CD4-positive, alpha-beta T cell treated with Interleukin-1 beta for 1 hour (primary cell): ENCODE measurements at places on chromosomes 4 and X.

GRCh38 chr4:78353921-78354320 lies 197.6 kb upstream of the ANXA3 start:
- DNase-seq, result no peak

GRCh38 chr4:93671093-93671492 lies 157.5 kb upstream of the ATOH1 start:
- no peak for DNase-seq

- DNase-seq, result no peak
Measured at GRCh38 chr4:140695483-140695882, 60.7 kb downstream of the TBC1D9 start.

DNA sequence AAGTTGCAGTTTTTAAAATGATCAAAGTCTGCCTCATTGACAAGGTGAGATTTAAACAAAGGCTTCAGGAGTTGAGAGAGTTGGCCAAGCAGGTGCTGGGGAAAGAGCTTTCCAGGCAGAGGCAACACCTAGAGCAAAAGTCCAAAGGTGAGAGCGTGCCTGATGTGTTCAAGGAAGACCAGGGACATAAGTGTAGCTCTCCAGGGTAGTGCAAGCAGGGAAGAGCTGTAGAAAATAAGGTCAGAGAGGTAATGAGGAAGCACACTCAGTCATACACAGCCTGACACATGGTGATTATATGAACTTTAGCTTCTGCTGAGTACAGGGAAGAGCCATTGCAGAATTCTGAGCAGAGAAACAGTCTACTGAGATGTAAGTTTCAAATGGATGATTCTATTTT lies 265.0 kb upstream of the NWD2 start:
- no peak for DNase-seq

GRCh38 chrX:48800574-48801279 lies 1.1 kb upstream of the HDAC6 start:
- no peak for DNase-seq

DNA sequence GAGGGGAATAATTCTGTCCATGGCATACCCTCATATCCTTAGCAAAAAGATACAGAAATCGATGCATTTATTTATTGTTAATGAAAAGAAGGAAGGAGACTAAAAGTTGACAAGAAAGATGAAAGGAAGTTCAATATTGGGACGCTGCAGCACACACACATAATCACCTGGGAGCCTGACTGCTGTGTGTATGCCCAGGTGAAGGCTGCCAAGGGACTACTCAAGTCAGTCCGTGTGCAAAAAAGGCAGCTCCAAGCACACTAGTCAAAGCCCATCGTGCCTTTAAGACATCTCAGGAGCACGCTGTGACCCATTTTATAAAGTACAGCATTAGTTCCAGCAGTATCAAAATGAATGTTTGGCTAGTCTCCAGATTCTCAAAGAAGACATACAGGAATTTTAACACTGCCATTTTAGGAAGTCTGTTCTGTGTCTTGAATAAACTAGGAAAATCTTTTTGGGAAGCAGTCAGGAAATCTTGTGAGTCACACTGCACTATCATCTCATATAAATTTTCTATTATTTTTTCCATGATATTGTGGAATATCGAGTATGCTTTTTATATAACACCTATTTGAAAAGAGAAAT lies 363.9 kb downstream of the GASK1B start:
- DNase-seq, result no peak

DNA sequence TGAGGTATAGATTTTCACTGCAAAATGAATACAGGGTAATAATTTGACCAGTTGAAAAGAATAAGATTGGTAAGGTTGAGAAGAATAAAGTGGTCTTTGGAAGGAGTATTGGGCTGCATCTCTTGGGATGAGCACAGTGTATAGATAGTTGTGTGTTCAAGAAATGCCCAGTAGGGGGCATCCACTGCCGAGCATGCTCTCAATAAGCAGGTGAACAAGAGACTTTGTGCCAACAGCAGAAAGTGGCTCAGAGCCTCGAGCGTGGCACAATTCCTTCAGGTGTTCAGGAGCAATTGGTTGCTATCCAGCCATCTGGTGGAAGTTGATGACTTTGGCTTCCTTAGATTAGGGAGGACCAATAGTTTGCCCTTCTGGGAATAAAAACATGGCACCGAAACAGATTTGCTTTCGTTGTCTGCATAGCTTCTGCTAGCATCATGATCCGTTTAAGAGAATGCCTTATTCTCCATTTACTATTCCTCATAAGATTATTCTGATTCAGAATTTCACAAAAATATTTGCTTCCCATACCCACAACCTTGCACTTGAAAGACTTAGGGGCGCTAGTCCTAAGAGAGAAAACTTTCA lies 258.1 kb upstream of the NEIL3 start:
- no peak for DNase-seq

DNA sequence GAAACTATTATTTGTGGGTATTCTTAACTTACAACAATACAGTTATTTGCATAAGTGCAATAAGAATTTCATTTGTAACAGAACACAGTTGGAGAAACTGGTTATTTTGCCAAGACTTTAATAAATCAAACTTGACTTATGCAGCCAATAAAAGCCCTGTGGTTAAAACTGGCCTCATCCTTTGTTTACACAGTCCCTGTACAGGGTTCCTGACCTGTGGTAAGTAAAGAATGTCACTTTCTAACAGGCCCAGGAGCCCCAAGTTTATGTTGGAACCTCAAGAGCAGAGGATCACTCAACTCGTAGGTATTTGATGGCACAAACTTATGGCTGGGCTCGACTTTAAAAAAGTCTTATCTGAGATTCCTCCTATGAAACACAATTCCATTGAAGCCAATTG lies 88.6 kb upstream of the PTCHD1 start:
- DNase-seq, result no peak

GRCh38 chr4:55822329-55822728 lies 2.7 kb downstream of the EXOC1L start:
- DNase-seq, result no peak

GRCh38 chr4:108103099-108103862 lies 65.5 kb downstream of the LEF1 start:
- DNase-seq, result no peak

DNA sequence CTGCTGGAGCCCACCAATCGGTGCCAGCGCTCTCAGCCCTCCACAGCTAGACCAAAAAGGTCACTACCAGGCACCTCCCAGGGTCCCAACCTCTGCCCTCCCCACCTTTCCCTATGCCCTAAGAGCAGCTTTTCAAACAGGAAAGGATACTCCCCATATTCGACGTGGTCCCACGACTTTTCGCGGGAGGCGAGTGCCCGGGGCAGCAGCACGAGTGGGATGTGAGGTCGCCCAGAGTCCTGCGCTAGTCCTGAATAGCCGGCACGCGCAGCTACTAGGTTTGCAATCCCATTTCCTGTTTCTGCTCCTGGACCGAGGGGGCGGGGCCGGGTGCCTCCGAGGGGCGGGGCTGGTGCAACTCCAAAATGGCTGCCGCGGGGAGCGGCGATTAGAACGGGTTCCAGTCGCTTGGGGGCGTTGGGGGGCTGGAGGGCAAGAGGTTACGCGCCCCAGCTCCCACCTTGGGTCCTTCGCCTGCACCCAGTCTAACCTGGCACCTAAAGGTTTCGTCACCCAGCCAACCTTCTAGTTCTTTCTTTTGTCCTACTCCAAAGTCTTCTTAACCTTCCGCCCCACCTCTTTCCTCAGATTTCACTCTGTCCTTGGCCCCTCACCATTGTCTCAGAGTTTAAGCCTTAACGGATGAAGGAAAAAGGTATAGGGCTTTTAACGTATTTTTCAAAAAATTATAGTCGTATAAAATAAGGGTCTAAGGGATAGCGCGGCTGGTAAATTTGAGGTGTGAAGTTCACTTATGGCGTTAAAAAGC lies 85.0 kb upstream of the TENT5D start:
- DNase-seq, result no peak

GRCh38 chrX:135707880-135708279 lies 5.6 kb upstream of the CT45A1 start:
- DNase-seq, result no peak

GRCh38 chr4:119300101-119300978 lies 21.6 kb downstream of the FABP2 start:
- DNase-seq, result peak; percentile 93

GRCh38 chr4:168656946-168657473 lies 160.2 kb downstream of the PALLD start:
- no peak for DNase-seq

GRCh38 chr4:185920691-185921260 lies 108.8 kb upstream of the SORBS2 start:
- no peak for DNase-seq

DNA sequence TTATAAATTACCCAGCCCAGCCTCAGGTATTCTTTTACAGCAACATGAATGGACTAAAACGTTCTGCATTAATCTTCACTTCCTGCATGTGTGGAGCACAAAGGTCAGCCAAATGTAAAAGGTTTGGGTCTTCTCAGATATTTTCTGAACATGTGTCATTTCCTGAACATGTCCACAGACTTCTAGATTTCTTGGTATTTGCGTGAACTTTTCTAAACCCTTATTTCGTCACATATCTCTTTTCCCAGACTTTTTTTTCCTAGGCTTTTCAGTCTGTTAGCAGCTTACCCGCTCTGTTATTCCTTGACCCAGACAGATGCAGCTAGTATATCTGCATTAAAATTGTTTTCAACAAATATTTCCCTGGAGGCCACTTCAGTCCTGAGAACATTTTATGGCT lies 57.3 kb upstream of the USP51 start:
- DNase-seq, result no peak

DNA sequence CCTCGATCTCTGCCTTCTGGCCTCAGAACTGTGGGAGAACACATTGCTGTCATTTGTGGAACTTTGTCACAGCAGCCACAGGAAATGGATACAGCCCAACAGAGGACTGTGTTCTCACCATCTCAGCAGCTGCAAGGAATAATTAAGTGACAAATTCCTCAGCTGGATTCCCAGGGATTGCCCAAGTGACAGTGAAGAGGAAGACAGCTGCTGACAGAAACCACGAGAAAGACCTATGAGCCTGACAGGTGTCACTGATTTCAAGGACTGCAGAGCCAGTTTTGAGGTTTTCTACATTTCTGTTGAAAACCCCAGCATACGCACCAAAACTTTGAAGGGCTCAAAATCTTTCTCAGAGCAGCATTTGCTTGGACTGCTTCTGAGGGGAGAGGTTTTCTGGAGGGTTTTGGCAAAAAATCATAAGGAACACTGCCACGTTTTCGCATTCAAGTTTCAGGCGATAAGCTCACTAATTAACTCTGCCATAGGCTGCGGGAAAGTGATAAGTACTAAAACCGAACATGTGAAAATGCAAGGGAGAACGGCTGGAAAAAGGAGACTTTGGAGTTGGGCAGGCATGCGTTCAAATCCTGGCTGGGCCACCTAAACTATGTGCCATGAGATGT lies 88.8 kb downstream of the DRD5 start:
- no peak for DNase-seq

DNA sequence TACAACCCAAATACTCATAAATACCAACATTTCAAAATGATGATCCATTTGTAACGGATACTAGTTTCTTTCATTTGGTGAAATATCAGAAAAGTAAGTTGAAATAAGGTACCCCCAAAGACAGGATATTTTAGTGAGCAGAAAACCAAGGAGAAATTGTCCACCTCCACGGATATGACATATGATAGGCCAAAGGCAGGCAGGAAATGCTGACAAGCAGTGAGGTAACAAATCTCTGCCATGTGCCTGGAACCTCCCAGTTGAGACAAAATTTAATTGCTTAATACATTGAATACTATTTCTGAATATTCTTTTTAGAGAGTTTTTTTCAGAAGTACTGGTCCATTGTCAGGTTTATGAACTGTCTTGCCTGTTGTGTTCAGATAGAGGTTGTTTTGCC lies 118.8 kb downstream of the GATB start:
- no peak for DNase-seq

DNA sequence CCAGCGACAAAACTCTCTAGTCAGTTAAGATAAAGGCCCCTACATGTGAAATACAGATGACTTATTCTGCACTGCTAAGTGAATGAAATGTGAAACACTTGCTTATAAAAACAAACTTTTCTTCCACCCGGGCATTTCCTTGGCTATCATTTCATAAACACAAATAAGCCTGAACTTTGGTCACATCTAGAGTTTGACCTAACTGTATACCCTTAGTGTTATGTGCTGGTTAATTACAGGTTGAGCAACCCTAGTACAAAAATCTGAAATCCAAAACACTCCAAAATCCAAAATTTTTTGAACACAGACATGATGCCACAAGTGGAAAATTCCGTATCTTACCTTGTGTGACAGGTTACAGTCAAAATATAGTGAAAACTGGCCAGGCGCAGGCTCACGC lies 45.9 kb downstream of the SAT1 start:
- no peak for DNase-seq

DNA sequence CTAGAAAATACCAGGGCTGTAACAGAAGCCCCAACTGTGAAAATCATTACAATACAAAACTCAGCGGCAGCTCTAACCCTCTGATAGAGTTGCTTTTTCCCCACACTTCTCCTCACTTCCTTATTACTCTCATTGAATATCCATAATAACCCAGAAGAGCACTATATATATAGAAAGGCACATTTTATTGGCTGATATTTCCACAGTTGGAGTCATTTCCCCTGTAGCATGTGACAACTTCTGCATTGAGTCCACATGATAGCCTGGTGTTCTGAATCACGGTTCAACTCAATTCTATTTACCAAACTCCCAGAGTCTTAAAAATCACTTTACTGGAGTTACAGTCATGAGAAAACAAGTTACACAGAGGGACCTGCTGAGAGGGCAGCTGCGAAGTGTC lies 46.6 kb upstream of the NWD2 start:
- no peak for DNase-seq

DNA sequence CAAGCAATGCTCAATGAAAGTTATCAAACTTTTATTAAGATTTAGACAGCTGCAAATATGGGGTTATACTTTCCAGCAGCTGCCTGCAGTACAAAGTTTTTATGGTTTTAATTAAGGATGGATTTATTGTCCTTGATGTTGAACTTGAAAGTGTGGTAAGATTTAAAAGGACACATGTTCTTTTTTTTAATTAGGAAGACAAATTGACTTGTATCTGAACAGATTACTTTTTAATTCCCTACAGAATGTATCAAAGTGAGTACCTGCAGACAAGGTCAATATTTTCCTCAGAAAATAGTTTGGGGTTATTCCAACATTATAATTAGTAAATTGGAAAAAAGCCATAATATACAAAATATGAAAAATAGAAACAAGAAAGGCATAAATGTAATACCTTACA lies 218.2 kb upstream of the NEIL3 start:
- no peak for DNase-seq

GRCh38 chrX:18149454-18149853 lies 71.2 kb downstream of the BEND2 start:
- DNase-seq, result no peak

DNA sequence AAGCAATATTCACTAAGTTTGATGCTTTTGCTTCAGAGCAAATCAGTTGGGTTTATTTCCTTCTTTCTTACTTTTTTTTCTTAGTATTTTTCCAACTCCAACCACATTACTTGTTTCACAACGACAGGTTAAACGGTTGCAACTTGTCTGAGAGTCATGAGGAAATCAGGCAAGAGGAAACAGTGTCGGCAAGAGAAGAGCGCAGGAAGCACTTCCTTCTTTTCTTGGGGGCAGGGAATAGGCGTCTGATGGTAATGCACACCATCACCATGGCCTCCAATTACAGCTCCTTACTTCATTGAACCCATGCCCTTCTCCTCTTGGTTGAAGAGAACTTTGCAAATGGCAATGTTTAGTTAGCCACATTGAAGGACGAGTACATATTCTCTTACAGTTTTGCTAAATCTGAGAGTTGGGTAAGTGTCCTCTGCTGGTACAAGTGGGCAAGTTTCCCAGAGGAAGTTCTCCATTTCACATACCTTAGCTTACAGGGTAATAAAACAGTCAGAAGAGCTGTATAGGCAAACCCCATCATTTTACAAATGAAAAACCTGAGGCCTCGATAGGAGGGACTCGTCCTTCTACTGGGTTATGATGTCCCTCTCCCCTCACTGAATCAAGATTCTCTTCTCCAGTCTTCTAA lies 8.3 kb upstream of the CXCL8 start:
- peak; percentile 53 for DNase-seq

GRCh38 chr4:133377286-133377685 lies 228.2 kb downstream of the PCDH10 start:
- DNase-seq, result no peak
